ENCODE measurements at places on chromosomes 5 and 9.

DNA sequence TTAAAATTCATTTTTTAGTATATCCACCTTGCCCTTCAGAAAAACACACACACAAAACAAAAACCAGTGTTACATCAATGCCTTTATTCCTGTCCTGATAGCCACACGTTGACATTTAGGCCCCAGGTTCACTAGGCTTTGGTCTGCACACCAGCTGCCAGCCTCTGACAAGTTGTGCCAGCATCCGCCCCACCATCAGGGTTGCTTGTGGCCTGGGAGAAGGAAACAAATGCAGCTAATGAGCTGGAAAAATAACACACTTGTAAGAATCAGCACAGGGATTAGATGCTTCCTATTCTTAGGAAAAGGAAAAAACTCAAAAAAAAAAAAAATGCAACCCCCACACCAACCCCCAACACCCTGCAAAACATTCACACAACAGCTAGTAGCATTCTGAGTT is 404.0 kb upstream of the GRIA1 start:
- no peaks in the 10 kb centered on the region for H3K27me3 ChIP-seq
- H3K27ac ChIP-seq: no peak overlapping the region
- H3K36me3 ChIP-seq: no peaks in the 10 kb centered on the region
- no peaks in the 10 kb centered on the region for H3K4me1 ChIP-seq
- H3K4me3 ChIP-seq: no peak overlapping the region

- DNase-seq: no peak
- no peaks in the 10 kb centered on the region for H3K36me3 ChIP-seq
- H3K4me1 ChIP-seq: no peaks in the 10 kb centered on the region
These were observed 29.4 kb downstream of the DROSHA start for GRCh38 chr5:31502506-31502905.

DNA sequence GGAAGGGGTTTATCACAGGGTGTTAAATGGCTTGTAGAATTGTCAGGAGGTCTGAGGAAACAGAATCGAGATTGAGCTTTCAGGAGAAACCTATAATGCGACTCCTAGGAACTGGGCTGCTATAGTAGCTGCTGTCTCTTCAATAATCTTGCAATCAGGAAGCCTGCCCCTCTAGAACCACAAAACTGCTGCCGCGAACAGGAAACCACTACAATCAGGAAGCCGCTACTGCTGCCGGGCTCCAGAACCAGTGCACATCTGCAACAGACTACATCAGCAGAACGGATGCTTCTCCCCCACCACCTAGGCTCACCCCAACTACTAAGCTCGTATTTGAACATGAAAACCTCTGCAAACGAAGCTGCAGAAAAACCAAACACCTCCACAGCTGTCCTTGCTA is 31.6 kb downstream of the TNFSF8 start:
- no peak overlapping the region for H3K4me3 ChIP-seq
- no peak overlapping the region for H3K27ac ChIP-seq
- H3K4me1 ChIP-seq: peaks cover 19% of the 10 kb centered on the region
- peak; percentile 18 for DNase-seq
- no peaks in the 10 kb centered on the region for H3K36me3 ChIP-seq

GRCh38 chr5:158958021-158958994 is 141.4 kb downstream of the EBF1 start:
- H3K36me3 ChIP-seq: no peaks in the 10 kb centered on the region
- H3K27me3 ChIP-seq: no peaks in the 10 kb centered on the region
- H3K27ac ChIP-seq: no peak overlapping the region
- no peaks in the 10 kb centered on the region for H3K4me1 ChIP-seq
- no peak for DNase-seq

GRCh38 chr5:173998531-173998930 is 9.6 kb downstream of the C5orf47 start:
- H3K27me3 ChIP-seq: no peaks in the 10 kb centered on the region
- no peaks in the 10 kb centered on the region for H3K4me1 ChIP-seq
- DNase-seq: no peak
- no peak overlapping the region for H3K4me3 ChIP-seq

- no peaks in the 10 kb centered on the region for H3K4me1 ChIP-seq
- no peak overlapping the region for H3K27ac ChIP-seq
- H3K4me3 ChIP-seq: no peak overlapping the region
- H3K27me3 ChIP-seq: peaks cover 12% of the 10 kb centered on the region
- peak; percentile 57 for DNase-seq
These were observed 1.1 kb downstream of the CTNND2 start for GRCh38 chr5:11903121-11903613.

DNA sequence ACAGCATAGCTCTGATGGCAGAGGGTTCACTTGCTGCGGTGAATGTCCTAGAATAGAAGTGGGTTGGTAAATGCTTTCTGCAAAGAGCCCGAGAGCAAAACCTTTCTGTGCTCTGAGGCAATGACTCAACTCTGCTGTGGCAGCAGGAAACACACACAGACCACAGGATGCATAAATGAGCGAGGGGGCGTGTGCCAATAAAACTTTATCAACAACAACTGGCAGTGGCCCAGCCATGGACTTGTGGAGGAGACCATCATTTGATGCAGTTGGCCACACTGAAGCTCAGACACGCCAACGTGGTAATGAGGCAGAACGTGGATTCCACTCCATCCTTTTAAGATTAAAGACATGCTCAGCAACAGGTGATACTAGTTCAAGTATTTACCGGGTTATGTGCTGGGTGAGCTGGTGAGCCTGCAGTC is 6.8 kb downstream of the MRPL36 start:
- no peak overlapping the region for H3K4me3 ChIP-seq
- no peak overlapping the region for H3K27ac ChIP-seq
- DNase-seq: no peak

DNA sequence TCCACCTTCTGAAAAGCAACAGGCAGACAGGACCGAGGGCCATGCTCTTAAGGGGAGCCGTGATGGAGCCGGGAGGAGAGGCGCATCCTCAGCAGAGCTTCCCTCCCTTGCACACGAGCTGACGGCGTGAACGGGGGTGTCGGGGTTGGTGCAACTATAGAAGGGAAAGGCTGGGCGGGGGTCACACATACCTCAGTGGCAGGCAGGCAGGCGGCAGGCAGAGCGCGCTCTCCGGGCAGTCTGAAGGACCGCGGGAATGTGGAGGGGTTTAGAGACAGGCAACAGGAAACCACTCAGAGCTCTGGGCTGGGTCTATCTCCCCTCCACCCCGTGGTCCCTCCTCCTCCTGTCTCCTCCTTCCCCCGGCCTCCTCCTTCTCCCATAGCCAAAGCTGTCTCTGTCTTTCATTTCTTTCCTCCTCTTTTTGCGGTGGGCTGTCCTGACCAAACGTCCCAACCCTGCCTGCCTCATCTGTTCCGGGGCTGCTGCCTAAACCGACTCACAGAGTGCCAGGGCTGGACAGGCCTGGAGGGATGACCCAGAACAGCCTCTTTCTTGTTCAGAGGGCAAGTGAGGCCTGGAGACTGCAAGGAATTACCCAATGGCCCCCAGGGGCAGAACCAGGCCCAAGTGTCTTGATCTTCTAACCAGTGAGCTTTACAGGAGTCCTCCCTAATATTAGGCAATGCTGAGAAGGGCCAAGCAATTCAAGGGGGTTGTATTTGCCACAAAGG is at the start of gene SPARC:
Gene SPARC (minus strand): TSS at position 242 of the 734 bp plus-strand sequence. CDS start 10,727 bp downstream, outside the sequence.
- H3K27me3 ChIP-seq: no peaks in the 10 kb centered on the region
- H3K27ac ChIP-seq: peak within 1 kb of the TSS; percentile 86
- peak; percentile 92 for DNase-seq
- peak within 1 kb of the TSS; percentile 63 for H3K4me3 ChIP-seq
- H3K36me3 ChIP-seq: no peaks in the 10 kb centered on the region

GRCh38 chr5:82396871-82397514 is 118.8 kb upstream of the RPS23 start:
- no peak overlapping the region for H3K4me3 ChIP-seq
- peaks cover 6% of the 10 kb centered on the region for H3K4me1 ChIP-seq
- peak; percentile 92 for DNase-seq
- no peak overlapping the region for H3K27ac ChIP-seq
- H3K27me3 ChIP-seq: no peaks in the 10 kb centered on the region

DNA sequence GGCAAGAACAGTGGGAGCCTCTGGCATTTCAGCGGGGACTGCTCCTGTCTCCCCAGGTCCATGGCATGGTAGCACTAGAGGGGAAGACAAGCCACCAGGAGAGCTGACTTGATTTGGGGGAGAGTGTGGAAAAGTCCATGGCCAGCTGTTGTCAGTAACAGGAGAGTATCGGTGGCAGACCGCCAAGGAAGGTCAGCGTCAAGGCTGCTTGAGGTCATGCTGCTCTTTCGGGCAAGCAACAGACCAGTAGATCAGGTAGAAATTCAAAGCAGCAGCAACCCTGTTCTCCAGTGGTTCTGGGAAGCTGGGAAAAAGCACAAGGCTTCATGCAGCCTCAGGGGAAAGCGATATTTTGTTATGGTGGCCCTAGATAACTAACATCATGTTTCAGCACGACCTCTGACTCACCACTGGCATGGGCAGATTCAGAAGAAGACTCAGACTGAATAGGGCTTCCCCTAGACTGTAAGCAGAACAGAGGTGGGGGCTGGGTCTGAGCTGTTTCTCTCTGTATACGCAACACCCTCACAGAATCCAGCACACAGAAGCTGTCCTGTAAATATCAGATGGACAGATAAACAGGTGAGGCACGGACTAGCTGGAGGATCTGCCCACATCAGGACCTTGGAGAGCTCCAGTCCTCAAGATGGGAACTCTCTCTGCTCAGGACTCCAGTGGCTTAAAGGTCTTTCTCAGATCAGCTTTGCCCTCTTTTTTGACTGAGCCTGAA is 35.2 kb upstream of the PLEKHG4B start:
- no peaks in the 10 kb centered on the region for H3K4me1 ChIP-seq
- no peaks in the 10 kb centered on the region for H3K36me3 ChIP-seq
- H3K27ac ChIP-seq: no peak overlapping the region
- peaks cover 15% of the 10 kb centered on the region for H3K27me3 ChIP-seq

DNA sequence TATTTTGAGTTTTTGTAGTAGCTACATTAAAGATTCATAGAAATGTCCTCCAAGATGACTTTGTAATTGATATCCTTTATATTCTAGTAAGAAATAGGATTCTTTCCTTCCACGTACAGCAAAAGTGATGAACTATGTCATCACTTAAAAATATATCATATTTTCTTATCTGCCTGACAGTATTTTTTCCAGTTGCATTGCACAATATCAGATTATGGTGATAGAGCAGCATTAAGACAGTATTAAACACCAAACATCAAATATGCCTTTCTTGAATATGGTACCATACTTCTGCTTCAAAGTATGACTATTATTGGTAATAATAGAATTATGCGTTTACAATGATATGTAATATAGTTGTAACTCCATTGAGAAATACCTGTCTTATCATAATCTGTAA is 919.8 kb upstream of the EDIL3 start:
- no peaks in the 10 kb centered on the region for H3K36me3 ChIP-seq
- no peak for DNase-seq
- no peaks in the 10 kb centered on the region for H3K4me1 ChIP-seq
- no peak overlapping the region for H3K4me3 ChIP-seq
- no peaks in the 10 kb centered on the region for H3K27me3 ChIP-seq
- H3K27ac ChIP-seq: no peak overlapping the region

DNA sequence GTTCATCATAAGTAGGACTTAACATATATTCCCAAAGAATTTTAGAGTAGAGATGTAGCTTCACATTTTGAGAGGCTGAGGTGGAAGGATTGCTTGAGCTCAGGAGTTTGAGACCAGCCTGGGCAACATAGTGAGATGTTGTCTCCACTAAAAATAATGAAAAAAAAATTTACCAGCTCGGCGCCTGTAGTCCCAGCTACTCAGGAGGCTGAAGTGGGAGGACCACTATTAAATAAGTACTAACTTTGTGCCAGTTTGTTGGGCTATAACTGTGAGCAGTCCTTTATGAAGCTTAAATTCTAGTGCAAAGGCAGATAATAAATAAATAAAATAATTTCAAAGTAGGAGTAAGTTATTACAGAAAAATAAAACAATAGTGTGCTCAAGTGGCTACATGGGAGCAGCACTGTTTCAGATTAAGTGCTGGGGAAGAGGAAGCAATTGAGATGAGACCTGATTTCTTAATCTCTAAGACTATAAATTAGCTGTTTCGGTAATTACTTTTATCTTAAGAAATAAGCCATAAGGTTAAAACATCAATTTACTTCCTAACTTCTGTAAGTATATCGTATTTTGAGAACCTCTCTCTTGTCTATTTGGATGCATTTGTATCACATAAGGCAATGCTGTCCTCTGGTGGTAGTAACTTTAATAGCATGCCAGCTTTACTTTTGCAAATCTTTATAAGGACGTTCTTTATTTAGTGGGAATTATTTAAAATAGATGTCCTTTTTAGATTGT is 98.9 kb downstream of the CSNK1G3 start:
- no peaks in the 10 kb centered on the region for H3K27me3 ChIP-seq
- DNase-seq: no peak
- H3K4me1 ChIP-seq: no peaks in the 10 kb centered on the region
- H3K4me3 ChIP-seq: no peak overlapping the region
- H3K36me3 ChIP-seq: peaks cover 6% of the 10 kb centered on the region
